ENCODE measurements at places on chromosomes 12 and 14. TPM values are rescaled to one million over a fixed set of nuclear protein-coding genes. Genes with fewer than 3 reads are reported as not detected.

Gene SSTR1
- not detected for total RNA-seq

Gene CCDC196
- total RNA-seq = not detected

Gene CLEC2B
- total RNA-seq = 1.0 TPM

Gene OR4K17
- not detected for total RNA-seq

Gene SMCO3
- not detected for total RNA-seq

Gene FOXG1
- total RNA-seq = 1.5 TPM

Gene LPAR5
- total RNA-seq = 0.04 TPM

Gene ENDOU
- not detected for total RNA-seq

Gene NOXRED1
- 0.07 TPM for total RNA-seq

Gene PTHLH
- not detected for total RNA-seq
